ENCODE measurements at places on chromosomes 16 and 17. TPM values are rescaled to one million over a fixed set of nuclear protein-coding genes. Genes with fewer than 3 reads are reported as not detected.

DNA sequence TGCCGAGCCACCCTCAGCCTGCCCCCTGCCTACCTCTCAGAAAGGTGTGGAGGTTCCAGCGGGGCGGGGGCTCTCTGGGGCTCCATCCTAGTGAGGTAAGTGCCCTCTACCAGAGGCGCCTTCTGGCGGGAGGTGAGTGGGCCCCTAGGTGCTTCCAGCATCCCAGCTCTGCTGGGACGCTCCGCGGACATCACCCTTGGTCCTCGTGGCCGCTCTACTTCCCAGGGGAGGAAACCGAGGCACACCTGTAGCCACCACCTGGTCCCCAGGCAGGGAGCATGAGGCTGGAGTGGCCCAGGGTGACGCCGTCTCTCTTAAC is 1.4 kb downstream of the MCRIP2 start:
- no peaks in the 10 kb centered on the region for H3K36me3 ChIP-seq
- no peak for DNase-seq
- no peaks in the 10 kb centered on the region for H3K27me3 ChIP-seq

DNA sequence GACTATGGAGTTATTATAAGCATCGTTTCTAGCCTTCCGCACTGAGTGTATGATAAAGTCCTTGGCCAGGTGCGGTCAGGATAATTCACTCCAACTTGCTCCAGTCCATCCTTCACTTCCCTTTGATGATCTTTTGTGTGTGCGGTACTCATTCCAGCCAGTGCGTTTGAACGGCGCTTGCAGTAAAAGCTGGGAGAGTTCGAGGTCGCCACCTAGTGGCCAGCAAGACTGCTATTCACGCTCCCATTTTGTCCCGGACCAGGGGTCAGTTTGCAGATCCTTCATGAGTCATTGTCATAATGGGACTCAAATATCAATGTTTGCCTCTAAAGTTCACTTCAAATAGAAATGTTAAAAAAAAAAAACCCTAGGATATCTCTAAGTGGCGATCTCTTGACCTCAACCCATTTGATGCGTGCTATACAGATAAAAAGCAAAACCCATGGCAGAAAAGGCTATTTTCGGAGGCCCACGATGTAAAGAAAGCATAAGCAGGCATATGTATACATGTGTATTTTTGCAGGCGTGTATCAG is 417.1 kb downstream of the TMEM114 start:
- DNase-seq, result peak; percentile 14
- no peaks in the 10 kb centered on the region for H3K36me3 ChIP-seq
- H3K27me3 ChIP-seq, result no peaks in the 10 kb centered on the region
- no peak overlapping the region for H3K27ac ChIP-seq
- H3K4me3 ChIP-seq, result no peak overlapping the region

GRCh38 chr16:30585022-30585399 is 486 bp downstream of the ZNF785 start:
- no peaks in the 10 kb centered on the region for H3K36me3 ChIP-seq
- no peaks in the 10 kb centered on the region for H3K27me3 ChIP-seq
- H3K4me3 ChIP-seq, result peak overlapping the region; percentile 75
- H3K4me1 ChIP-seq, result peaks cover 8% of the 10 kb centered on the region
- no peak for DNase-seq

DNA sequence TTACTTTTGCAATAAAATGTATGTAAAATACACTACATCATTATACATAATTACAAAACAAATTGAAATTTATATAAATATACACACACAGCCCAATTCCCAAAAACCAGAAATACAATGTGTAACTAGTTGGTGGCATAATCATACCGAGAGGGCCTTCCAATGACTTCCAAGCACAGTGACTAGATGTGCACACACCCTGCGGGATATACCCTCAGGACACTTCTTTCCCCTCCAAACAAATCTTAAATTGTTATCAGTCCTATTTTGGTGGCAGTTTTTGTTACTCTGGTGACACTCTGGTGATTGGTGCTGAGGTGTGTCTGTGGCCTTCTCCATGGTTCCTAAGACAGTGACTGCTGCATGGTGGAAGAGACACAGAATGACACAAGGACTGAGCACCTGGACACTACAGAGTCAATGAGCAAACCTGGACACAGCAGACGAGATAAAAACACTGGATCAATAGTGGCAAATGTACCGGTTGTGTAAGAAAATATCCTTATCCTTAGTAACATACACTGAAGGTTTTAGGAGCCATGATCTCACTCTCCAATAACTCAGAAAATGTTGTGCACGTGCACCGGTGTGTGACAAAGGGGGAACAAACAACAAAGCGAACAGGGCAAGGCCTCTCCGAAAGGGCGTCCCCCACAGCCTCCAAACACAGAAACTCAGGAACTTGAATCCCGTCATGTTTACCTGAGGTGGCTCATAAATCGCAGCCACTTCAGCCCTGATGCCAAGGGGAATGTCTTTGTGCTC is 32.9 kb downstream of the NPLOC4 start:
- H3K27me3 ChIP-seq, result no peaks in the 10 kb centered on the region
- peaks cover 19% of the 10 kb centered on the region for H3K4me1 ChIP-seq
- no peak for DNase-seq
- no peak overlapping the region for H3K4me3 ChIP-seq
- peaks cover 68% of the 10 kb centered on the region for H3K36me3 ChIP-seq
- no peak overlapping the region for H3K27ac ChIP-seq

The MT1A gene
- polyA plus RNA-seq, result not detected

The CACNG5 gene
- not detected for polyA plus RNA-seq

The C16orf92 gene
- not detected for polyA plus RNA-seq

The RUNDC3A gene
- polyA plus RNA-seq, result 0.19 TPM

The CA5A gene
- not detected for polyA plus RNA-seq

The PIGW gene
- 6.8 TPM for polyA plus RNA-seq

The ZNF750 gene
- not detected for polyA plus RNA-seq

All from B cell (primary cell).